ENCODE measurements at places on chromosomes 6 and 20.

DNA sequence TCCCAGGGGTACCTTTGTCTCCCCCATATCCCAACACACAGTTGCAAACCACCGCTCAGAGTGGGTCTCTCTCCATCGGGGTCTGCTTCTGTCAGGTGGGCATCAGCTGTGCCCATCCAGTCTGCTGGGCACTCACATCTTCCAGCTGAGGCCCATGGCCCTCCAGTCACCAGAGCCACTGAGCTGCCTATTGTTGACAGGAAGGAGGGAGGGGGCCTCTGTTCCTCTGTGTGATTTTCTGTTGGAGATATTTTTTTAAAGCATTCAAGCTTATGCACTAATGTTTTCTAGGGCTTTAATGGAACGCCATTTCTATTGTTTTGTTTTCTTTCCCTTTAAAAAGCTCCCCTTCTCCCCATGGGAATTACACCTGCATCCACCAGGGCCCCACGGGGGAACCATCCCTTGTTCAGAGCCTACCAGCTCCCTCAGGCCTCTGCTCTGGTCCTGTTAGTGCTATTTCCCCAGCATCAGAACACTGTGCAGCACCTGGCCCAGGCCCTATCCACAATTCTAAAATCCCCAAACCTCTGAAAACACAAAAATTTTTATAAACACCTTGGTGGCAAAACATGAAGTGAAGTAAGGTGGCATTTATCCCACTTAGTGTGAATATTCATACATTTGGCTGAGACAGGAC, 326.2 kb downstream of the CD83 start:
- DNase-seq: no peak

- DNase-seq: no peak
Measured at GRCh38 chr6:113830140-113830539, 27.0 kb upstream of the MARCKS start.

- no peak for DNase-seq
Measured at GRCh38 chr6:33935439-33936080, 131.8 kb upstream of the MLN start.

DNA sequence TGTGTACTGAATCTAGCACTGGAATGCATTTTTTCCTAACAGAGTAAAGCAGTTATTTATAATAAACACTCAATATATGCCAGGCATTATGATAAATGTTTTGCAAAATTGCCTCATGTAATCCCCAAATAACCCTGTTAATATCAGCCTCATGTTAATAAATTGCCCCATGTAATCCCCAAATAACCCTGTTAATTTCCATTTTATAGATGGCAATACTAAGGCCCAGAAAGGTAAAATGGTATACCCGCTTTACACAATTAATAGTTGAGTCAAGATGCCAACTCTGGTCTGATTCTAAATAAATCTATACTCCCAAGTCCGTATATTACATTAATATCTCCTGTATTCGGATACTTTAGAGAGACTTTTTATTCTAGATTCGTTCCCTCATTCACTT, 6.3 kb downstream of the MYB start:
- DNase-seq: no peak

DNA sequence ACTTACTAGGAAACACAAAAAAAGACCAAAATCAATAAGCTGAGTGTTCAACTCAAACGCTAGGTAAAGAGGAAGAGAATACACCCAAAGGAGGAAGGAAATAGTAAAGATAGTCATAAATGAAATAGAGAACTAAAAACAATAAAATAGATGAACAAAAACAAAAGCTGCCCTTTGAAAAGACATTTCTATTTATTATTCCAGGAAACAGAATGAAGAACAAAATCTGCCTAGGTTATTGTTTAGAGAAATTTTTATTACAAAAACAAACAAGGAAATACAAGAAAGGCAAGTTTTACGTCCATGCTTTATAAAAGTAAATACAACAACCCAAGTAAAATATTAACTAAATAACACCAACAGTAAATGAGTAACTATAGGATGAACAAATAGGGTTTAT, 20.1 kb downstream of the HLA-DMB start:
- no peak for DNase-seq

GRCh38 chr6:163780994-163781393, 366.5 kb downstream of the QKI start:
- no peak for DNase-seq

- no peak for DNase-seq
Measured at GRCh38 chr6:80271074-80271473, 164.6 kb downstream of the BCKDHB start.

DNA sequence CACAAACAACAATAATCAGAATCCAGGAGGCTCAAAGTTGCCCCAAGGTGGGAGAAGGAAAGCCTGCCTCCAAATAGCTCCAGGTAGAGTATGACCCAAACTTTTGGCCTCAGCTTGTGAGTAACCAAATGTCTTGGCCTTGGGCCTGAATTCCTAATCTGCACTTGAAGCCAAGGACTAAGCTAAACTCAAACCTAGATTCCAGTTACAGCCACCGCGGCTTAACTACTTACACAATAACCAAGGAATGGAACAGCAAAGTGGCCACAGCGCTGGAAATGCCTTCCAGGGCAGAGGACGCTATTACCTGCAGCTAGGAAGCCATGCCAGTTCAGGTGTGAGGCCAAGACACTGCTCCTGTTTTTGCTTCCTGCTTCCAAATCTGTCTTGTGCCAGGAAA, 4.6 kb downstream of the NINL start:
- peak; percentile 54 for DNase-seq

DNA sequence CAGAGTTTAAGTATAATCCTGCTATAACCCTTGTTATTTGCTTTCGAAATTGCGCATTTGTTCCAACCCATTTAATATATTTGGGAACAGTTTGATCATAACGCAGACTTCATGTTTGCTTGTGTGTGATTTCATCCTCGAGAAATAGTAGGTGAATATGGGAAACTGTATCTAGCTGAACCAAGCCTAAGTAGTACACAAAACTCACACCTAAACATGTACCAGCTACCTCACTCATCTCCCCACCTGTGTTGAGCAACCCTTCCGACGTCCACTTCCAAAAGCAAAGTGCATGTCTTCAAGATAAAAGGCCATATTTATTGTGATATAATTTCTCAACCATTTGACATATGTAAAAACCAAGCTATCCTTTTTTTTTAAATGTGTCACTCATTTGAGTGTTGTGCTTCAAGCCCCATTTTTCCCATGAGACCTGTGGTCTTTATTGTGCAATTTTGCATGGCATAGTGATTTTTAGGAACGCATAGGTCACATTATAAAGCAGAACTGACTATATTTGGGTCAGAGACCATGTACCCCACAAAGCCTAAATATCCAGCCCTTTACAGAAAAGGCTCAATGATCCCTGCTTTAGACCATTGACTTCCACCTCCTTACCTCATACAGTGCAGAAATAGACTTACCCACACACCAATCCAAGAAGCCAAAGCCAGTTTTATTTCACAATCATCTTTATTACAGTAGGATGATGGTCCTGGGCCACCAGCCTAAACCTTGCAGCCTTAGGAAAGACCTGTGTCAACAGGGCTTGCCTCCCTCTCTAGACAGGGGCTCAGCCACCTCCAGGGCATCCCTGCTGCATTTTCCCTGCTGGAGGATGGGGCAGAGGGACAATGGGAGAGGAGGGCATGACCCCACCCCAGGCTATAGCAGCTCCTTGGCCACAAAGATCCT, 7.1 kb downstream of the CCND3 start:
- DNase-seq: no peak

GRCh38 chr6:151576633-151577032, 82.8 kb downstream of the CCDC170 start:
- no peak for DNase-seq

DNA sequence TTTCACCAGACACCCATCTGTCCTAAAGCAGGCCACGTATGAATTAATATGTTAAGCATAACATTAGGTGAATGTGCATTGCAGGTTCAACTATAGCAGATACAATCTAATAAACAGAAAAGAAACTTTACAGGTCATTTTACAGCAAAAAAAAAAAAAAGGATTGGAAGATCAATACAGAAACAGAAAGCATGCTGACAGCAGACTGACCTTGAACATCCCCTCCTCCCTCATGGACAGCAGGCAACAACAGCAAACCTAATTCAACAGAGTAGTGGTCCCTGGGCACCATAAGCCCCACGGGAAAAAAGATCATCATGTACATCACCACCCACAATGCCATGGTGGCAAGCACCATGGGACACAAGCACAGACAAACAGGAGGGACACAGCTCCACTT, 12.1 kb upstream of the RAB22A start:
- no peak for DNase-seq

DNA sequence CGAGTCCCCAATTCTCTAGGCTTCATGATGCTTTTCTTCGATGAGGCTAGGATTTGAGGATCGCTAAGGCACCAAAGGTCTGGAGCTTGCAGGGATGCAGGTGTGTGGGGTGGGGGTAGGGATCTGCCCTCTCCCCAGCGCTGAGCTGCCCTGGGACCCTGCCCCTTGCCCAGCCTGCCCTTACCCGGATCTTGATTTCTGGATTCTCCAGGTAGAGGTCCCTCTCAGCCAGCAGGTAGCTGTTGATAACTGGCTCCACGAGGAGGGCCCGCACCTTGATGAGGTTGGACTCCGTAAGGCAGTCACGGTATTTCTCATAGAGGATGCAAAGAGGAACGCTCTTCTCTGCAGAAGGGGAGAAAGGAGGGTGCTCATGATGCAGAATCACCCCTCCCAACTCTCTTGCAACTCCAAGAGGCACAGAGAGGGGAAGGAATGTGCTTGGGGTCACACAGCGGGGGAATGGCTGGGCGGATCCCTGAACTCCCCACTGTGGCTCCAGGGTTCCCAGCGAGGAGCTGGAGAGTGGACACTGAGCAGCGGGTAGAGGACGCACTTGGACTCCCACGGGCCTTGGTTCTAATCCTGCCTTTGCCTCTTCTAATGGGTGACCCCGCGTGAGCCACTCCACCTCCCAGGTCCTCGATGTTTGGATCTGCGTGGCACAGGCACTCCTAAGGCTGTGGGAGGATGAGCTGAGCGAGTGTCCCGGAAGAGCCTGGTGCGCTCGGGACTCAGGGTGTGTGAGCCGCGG, 32.7 kb downstream of the TGM2 start:
- DNase-seq: no peak

GRCh38 chr20:36975099-36975818, 23.8 kb upstream of the SAMHD1 start:
- no peak for DNase-seq

Data from fibroblast of mammary gland (primary cell).